Type B pancreatic cell (in vitro differentiated cells): ENCODE measurements at places on chromosomes 16 and 17.

- DNase-seq: no peak
Observed at GRCh38 chr17:73379826-73380225, 68.0 kb upstream of the CDC42EP4 start.

DNA sequence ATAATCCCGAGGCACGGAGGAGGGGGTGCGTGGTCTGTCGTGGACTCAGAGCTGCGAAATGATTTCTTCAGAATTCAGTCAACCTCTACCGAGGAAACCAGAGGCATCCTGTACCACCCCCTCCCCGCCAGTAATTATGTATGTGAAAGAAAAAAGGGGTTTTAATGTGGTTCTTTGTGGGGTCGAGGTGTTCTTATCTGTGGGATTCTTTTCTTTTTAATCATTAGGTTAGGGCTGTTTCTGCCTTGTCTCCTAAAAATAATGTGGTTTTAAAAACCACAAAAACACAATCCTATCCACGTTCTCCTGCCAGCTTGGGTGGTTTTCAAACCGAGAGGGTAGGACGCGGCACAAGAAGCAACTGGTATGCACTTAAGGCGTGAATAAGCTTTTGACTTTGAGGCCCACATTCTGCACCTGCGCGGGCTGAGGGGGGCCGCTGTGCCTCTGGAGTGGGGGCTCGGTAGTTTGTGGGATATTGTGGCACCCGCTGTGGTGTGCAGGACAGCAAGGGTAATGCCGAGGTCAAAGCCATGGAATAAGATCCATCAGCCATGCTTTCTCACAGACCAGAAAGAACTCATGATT lies 1.0 kb downstream of the SLC47A1 start:
- DNase-seq: no peak

GRCh38 chr17:44105941-44106340 lies 17.5 kb downstream of the HDAC5 start:
- no peak for DNase-seq

GRCh38 chr16:47018223-47018891 lies 44.9 kb upstream of the DNAJA2 start:
- no peak for DNase-seq

- DNase-seq: no peak
Observed at GRCh38 chr17:76598004-76598439, 12.4 kb upstream of the ST6GALNAC2 start.

DNA sequence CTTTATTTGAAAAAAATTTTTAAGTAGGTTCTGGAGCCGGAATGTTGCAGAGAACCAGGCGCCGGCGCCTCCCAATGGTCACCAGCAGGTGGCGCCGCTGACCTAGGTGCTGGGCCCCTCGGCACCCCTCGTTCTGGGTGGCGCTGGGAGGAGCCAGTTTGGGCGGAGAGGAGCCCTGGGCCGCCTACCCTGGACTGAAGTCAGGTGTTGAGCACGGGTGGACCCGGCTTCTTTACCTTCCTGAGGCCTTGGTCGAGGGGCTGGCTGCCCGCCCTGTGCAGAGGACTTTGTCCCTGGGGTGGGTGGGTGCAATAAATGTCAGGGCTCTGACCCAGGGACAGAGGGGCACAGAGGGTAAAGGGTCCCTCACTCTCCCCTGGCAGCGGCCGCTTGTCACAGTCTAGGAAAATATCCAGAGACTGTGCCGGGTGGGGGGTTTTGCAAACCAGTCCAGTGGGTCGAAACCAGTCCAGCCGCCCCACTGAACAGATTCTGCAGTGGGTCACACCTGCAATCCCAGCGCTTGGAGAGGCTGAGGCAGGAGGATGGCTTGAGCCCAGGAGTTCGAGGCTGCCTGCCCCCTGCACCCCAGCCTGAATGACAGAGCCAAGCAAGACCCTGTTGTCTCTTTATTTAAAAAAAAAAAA lies 30.1 kb upstream of the TNFRSF13B start:
- peak; percentile 88 for DNase-seq

DNA sequence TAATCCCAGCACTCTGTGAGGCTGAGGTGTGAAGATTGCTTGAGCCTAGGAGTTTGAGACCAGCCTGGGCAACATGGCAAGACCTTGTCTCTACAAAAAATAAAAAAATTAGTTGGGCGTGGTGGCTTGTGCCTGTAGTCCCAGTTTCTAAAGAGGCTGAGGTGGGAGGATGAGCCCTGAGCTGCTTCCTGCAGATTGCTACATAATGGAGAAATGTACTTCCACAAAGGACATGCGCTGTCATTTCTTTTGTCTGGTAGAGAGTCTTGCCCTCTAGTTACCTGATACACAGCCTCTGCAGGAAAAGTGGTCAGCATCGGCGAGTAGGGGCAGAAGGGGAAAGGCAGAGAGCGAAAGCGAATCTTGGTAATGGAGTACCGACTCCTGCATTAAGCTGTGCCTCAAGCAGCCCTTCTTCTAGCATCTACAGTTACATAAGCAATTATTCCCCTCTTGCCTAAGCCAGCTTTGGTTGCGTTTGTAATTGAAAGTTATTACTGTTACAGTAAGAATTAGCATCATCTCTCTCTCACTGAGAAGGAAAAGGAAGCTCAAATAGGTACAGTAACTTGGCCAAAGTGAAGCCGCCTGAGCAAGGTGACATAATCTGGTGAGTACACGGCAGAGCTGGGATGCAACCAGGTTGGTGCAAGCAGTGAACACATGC lies 18.5 kb upstream of the GGA2 start:
- DNase-seq: no peak

DNA sequence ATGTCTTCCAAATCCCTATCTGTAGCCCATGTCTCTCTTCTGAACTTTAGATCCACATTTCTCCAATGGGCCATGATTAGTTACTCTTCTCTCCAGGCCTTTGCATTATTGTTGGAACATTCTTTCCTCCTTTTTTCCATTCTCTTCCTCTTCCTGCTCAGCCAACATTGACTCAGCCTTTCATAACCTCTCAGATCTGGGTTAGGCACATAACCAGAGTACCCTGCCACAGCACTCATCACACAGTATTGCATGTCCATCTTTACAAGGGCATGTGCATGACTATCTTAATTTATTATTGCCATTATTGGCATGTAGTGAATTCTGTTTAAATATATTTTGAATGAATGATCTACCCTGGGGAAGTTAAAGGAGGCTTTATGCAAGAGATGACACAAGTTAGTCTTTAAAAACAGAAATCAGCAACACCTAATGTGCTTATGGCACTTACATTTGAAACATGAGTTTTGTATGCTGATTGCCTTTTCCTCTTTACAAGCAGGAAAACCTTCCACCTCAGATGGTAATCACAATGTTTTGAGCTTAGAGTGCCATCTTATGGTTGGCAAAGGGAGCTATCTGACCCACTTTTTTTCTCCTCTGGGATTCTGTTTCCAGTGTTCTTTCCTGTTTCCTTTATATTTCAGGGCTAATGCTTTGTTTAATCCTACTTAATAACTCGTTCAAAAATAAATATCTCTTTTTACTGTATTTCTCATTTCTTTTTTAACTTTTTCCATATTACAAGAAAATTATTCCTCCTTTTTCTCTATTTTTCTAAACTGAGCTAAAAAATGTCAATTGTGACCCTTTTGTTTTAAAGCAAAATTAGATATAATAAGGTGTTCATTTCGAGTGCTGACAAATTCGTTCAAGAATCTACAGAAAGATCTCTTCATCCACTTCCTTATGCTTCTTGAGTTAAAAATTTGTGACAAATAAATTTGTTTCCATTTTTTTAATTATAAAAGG lies 151.0 kb upstream of the RBL2 start:
- DNase-seq: no peak

DNA sequence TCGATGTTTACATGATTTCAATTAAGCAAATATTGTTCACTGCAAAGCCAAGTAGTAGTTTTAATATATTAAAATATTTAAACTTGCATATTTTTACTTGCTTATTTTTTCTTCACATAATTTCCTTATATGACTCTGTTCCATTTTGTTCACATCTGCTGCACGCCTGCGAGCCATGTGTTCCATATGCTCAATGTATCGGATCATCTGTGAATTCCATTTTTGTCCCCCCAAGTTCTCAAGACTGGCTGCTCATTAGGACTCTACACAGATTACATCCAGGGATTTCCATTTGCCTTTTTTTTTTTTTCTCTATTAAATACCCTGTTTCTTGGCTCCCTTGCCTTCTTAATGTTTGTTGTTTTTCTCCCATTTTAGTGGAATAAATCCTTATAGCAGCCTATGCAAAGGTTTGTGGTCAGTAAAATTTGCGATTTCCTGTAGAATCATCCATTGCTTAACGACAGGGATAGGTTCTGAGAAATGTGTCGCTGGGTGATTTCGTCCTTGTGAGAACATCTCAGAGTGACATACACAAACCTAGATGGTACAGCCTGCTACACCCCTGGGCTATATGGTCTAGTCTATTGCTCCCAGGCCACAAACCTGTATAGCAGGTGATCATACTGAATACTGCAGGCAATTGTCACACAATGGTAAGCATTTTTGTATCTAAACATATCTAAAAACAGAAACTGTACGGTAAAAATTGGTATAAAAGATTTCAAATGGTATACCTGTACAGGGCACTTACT lies 30.2 kb upstream of the TEKT3 start:
- DNase-seq: no peak

- DNase-seq: no peak
Observed at GRCh38 chr16:21075252-21075651, 75.4 kb downstream of the DNAH3 start.

GRCh38 chr17:4987767-4988567 lies 492 bp upstream of the CAMTA2 start:
- DNase-seq: no peak

- DNase-seq: no peak
Observed at GRCh38 chr17:35557353-35557752, 3.3 kb downstream of the SLFN14 start.

DNA sequence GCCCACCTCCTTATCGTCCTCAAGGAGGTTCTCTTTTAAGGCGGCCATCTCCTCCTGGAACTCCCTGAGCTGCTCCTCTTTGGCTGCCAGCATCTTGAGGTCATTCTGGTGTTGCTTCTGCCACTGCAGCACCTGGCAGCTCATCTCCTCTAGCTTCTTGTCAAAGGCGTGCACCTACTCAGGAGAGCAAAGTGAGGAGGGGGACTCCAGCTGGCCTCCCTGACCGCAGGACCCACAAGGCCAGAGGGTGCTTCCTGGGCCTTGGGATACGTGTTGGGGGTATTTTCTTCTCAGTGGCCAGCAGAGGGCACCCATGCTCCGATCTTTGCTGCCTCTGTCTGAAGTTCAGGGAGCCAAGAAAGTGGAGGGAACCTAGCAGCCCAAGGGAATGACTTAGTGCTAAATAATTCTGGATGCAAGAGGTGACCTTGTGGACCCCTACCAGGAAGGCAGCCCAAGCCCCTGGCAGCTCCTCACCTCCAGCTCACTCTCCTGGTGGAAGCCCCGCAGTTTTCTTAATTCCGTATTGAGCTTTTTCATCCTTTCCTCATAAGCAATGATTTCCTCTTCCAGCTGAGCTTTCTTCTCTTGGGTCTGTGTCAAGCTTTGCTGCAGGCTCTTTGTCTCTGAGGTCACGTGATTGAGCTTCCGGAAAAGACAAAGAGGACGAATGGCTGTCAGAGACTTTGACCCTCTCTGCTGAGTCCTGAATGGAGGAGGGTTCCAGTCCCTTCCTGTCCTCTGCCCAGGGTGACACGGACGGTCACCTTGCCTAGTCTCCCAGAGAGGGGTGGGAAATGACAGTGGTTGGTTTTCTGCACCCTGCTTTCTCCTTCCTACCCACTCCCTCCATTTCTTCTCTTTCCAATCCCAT lies 31.4 kb downstream of the DHX38 start:
- peak; percentile 76 for DNase-seq

DNA sequence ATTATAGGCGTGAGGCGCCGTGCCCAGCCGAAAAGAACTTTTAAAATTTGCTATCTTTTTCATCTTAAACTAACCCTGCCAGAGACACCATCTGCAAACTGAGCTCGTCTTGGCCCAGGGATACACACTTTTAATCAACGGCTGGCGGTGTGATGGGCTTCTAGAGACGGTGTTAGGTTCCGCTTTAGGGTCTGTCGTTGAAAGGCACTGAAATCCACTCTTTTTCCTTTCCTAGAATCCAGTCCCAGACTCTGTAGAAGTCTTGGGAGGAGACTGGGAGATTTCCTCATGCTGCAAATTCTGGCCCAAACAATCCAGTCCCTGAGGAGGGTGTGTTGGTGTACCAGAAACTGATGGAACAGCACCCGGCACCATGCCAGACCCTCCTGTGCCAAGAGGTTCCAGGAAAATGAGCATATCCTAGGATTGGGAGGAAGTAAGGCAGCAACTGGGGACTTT lies 52.0 kb upstream of the TEX2 start:
- DNase-seq: no peak

DNA sequence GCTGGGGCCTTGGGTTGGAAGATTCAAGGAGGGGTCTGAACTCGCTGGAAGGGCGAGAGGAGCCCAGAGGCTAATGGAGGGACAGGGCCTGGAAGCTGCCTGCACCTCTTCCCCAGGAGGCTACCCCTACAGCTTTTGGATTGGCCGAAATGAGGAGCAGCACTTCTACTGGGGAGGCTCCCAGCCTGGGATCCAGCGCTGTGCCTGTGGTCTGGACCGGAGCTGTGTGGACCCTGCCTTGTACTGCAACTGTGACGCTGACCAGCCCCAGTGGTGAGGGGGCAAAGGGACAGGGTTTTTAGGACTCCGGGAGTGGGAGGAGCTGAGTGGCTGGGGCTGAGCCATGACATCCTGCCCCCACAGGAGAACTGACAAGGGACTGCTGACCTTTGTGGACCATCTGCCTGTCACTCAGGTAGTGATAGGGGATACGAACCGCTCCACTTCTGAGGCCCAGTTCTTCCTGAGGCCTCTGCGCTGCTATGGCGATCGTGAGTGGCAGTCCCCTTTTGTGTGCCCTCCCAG lies 8.8 kb downstream of the CNTNAP1 start:
- DNase-seq: no peak
